ENCODE measurements at places on chromosomes 2 and 18. TPM values are rescaled to one million over a fixed set of nuclear protein-coding genes. Genes with fewer than 3 reads are reported as not detected.

PLB1 gene
- total RNA-seq, result 0.26 TPM

KRTCAP3 gene
- total RNA-seq, result 30.4 TPM

ANKRD53 gene
- not detected for total RNA-seq

DNA sequence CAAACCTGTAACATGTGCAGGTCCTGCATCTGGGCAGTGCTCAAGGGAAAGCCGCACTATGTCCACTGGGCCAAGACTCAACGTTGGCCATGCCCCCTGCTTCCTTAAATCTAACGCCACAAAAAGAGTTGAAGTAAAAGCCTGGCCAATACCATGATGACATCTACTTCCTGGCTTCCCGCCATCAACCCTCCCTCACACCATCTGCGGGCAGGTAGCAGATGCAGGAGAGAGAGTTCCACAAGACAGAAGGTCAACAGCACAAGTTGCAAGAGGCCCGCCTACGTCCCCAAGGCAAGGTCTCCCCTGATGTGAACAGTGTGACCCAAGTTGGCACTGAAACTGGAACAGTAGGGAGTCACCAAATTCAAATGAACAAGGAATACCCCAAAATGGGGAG is 48.4 kb downstream of the ABCG8 start:
- no peak for DNase-seq

DNA sequence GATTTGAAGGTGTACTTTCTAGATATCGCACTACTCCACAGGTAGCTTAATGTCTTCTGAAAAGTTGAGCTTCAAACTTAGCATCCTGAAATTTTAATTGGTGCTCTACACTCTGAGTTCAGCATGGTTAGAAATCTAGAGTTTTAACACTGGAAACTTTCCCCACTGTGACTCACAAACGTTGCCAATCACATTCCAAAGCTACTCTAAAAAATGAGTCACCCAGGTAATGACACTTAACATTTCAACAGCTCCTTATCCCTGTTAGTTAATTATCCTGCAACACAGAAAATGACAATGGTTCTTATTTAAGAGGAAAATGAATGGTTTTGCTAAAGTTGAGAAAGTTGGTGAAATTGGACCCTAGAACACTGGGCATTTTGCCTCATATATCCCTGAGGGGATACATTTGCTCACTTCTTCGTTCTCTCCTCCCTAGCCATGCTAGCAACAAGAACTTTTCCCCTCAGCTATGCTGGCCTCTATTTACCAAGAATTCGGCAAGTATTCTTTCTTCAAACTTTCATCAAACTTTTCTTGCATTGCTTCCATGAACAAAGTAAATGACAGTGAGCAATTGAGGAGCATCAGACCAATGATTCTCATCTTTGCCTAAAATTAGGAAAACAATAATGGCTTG is 1024.1 kb upstream of the KLHL29 start:
- no peak for DNase-seq

SERPINB11 gene
- not detected for total RNA-seq

DNA sequence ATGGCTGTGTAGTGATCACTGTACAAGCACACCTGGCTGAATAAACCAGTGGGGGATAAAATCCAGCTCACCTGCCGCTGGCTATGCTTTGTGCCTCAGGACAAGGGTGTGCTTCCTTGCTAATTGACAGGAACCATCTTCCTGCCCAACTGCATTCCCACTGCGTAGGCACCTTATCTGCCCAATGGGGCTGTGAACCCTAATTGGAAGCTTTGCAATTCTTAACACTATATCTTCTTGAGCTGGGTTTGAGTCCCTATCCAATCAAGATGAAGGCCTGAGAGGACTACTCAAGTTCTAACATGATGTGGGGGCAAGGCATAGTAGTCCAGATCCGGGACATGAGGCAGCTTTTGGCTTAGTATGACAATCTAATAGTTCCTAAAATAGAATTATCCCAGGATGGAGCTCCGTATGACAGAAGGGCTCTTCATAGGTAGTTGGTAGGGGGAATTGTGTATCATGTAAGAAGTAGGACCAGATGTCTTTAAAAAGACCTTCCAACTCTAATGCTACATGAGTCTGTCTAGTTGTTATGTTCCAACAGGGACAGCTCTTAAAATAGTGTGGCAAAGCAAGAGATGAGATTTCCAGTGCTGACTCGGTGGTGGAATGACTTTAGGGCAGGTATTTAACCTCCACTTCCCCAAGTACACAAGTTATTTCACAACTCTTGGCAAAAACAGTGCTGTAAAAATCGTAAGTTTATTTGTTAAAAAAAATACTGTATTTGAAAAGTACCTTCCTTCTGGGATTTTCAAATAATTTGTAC is 2.3 kb upstream of the TMEM150A start:
- no peak for DNase-seq

All from HT-29 (cell line).